ENCODE measurements at places on chromosomes 6 and 20.

DNA sequence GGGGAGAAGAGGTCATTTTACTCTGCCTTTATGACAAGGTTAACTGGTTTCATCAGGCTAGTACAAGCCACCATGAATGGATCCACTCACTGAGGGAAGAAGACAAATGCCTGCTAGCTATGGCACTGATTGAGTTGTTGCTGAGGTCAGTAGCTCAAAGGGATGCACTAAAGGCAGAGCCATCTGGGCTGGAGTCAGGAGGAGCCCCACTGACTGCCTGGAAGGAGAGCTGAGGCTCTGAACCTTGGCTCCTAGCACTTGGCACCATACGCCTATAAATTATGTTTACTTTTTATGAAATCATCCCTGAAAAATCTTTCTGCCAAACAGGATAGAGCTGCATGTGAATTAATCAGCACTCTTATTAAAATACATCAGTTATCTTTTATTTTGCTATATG, 104.6 kb downstream of the DTD1 start:
- no peak for DNase-seq

DNA sequence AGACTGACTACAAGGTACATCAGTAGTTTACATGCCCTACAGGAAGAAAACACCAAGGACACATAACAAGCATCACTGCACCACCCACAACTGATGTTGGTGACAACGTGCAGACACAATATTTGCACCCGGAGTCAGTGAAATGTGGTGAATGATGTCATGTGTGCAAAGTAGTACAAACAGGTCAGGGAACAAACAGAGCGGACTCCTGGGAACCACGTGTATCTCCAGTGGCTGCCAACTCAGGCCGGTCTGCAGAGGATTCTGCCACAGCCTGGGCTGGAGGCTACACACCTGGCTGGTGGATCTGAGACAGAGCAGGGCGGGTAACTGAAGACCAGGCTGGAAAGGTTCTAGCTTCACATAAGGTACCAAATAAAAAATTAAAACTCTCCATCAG, 28.2 kb upstream of the RPS6KA2 start:
- no peak for DNase-seq

DNA sequence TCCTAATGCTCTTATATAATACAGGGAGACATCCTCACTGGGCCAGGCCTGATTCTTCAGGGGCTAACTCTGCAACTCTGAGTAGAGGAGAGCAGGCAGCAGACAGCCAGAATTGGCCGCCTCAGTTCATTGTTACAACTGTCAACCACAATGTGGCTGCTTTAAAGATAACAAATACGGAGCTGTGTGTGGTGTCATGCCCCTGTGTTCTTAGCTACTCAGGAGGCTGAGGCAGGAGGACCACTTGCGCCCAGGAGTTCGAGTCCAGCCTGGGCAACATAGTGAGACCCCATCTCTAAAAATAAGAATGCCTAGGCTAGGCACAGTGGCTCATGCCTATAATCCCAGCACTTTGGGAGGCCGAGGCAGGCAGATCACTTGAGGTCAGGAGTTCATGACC, 34.3 kb downstream of the CEP250 start:
- peak; percentile 31 for DNase-seq

- no peak for DNase-seq
These were observed 223.7 kb downstream of the GMDS start for GRCh38 chr6:2021713-2022125.

- no peak for DNase-seq
These were observed 317.5 kb upstream of the POU3F2 start for GRCh38 chr6:98516866-98517265.

GRCh38 chr20:50501972-50502745, 8.0 kb upstream of the PTPN1 start:
- peak; percentile 14 for DNase-seq

GRCh38 chr20:32467506-32468312, 109.6 kb downstream of the ASXL1 start:
- no peak for DNase-seq

DNA sequence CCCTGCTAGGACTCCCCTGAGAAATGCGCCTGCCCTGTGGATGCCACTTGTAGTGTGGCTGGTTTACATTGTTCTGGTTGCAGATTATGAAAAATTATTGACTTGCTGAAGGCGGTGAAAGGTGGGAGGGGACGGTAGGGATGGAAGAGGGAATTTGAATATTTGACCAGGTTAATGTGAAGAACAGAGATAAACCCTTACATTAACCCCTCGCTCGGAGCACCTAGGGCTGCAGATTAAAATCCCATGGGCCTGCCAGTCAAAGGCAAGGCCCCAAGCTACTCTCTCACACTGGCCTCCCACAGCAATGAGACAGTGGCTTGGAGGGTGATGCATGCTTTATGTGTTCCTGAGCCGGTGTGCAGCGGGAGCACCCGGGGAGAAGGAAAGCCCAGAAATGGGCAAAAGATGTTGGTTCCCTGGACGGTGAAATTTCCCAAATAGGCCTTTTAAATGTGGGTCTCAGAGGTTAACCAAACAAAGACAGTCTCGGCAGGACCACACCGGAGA, 2.5 kb downstream of the FOXF2 start:
- DNase-seq: no peak

GRCh38 chr6:25641940-25642666, 9.9 kb upstream of the SCGN start:
- DNase-seq: no peak

GRCh38 chr6:169627736-169628607, 73.9 kb downstream of the WDR27 start:
- DNase-seq: no peak

GRCh38 chr6:79040083-79040482, 38.0 kb downstream of the PHIP start:
- DNase-seq: no peak

DNA sequence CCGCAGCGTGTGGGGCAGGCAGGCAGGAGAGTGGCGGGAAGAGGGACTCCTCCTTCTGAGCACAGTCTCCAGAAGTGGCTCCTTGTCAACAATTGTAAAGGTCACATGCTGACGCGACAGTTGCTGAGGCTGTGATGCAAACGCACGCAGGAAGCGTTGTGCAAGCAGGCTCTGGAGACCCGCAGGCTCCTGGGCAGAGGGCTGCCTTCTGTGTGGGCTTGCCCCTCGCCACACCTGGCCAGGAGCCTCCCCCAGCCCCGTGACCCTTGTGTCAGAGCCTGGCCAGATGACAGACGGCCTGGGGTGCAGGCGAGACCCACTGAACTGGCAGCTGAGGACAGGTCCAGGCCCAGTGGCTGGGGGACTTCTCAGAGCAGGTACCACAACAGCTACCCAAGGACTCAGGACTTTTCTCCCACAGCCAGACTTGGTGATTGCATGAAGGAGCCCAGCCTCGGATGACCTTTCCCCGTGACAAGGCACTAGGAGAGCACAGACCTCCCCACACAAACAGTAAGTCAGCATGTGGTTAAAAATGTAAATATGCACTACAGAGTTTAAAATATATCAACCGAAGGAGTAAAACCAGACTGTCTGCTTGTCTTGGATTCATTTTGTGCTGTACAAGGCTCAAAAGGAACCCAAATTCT, 222.1 kb upstream of the RREB1 start:
- DNase-seq: no peak

DNA sequence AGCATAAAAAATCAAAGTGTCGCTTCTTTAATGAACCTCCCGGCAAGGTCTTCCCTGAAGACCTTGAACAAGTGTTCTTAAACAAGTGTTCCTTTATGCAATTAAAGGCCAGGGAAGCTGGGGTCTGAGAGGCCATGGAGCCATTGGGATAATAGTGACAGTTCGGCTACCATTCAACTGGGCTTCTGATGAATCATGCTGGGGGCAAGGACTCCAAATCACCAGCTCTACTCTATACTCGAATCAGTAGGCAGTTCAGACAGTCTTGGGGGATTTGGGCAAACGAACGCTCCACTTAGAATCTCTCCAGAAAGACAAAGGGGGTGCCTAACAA, 34.7 kb upstream of the EZR start:
- DNase-seq: no peak
